ENCODE measurements at places on chromosomes 3 and 15.
A peak's percentile ranks its signal among the peaks of the same experiment; 100 is the strongest.

DNA sequence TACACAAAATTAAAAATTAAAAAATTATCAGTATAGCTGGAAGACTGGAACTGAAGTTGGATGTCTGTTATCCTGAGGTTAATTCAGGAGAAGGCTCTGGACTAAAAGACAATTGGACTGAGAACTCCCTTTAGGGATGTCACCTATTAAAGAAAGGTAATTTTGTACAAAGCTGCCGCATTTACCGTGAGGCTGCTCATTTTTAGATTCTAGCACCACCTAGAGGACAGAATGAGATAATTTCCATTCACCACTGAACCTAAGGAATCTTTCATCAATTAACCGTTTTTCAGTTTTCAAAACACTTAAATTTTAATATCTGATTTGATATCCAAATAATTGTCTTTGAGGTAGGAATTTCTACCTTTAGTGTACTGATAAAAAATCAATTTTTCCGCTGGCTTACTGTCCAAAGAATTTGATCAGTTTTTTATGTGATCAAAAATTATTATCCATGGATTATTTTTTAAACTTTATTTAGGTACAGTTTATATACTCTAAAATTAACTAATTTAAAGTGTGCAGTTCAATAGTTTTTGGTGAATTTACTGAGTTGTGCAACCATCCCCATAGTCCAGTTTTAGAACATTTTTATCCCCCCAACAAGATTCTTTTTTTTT lies 106.7 kb upstream of the TNIK start:
- DNase-seq = peak; percentile 30

DNA sequence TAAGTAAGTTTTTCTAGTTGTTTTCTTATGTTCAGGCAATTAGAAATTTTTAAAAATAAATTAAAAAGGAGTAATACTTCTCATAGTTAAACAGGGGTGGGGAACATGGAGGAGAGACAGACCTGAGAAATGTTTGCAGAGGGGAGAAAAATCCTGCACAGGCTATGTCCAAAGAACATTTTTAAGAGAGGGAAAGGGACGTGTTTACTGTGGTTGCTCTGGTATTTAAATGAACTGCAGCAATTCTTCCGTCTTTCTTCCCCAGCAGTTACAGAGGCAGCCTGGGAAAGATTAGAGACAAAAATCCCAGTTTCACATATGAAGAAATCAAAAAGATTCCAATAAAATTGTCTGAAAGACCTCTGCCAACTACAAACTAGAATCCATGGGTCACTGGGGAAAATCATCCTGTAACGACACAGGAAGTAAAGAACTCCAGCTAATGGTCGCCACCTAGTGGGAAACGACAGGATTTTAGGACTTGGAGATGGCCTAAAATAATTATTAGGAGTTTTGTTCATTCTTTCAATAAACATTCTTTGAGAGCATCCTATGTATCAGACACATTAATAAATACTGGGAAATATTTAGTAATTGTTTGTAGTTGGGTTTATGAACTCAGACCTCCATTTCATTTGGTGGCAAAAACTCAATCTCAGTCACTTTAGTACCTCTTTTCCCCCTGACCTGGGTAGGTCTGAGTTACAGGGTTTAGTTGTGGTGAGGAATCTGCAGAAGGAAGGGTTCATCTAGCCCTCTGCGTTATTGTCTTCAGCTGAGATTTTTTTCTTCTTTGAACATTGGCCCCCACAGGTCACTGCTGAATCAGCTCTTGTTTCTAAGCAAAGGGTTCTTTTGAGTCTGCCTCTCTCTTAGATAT lies 69.9 kb upstream of the GOLIM4 start:
- peak; percentile 78 for DNase-seq

- peak; percentile 65 for DNase-seq
These were observed 12.8 kb downstream of the CSNK1G1 start for GRCh38 chr15:64343222-64343621.

- peak; percentile 90 for DNase-seq
These were observed 103.1 kb downstream of the CNTN6 start for GRCh38 chr3:1195947-1196346.

GRCh38 chr3:114760679-114761078 lies 386.4 kb downstream of the ZBTB20 start:
- DNase-seq = no peak

DNA sequence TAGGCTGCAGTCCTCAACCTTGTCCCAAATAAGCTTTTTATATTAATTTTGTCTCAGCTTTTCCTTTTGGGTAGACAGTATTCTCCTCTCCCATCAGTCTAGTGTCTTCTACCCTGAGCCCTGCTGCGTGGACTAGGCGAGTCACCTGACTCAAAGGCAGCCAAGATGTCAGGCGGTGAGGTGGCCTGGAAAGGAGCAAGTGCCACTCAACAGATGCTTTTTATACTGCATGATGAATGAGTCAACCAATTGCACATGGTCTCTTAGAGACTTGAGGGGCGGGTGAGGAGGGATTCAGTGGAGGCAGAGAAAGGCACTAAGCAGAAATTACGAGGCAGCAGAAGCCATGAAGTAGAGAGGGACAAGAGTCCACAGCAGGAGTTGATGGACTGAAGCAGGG lies 95.9 kb downstream of the FRMD4B start:
- DNase-seq = no peak

- DNase-seq = no peak
These were observed 19.7 kb downstream of the MINDY4B start for GRCh38 chr3:150885535-150885934.

DNA sequence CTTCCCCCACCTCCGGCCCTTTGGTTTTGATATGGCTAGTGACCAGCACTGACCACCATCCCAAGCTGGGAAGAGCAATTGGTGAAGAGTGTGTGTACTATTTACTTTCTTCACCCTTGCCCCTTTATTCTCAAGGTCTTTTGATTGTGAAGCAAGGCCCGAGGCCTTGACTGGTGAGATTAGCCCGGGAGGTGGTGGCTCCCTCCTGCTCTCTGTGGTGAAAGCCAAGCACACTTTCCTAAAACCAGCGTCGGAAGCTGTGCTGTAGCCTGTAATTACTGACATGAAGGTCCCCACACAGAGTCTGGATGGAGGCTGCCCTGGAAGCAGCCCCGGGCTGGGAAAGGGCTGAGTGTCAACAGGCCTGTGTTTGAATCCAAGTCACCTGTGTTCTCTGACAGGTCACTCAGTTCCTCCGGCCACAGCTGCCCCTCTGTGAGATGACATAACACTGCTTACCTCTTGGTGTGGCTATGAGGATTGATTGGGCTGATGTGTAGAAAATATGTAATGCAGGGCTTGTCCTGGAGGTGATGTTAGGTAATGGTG lies 60.5 kb upstream of the PRR23C start:
- DNase-seq = no peak

- no peak for DNase-seq
These were observed 62.9 kb downstream of the HMG20A start for GRCh38 chr15:77483425-77484140.

DNA sequence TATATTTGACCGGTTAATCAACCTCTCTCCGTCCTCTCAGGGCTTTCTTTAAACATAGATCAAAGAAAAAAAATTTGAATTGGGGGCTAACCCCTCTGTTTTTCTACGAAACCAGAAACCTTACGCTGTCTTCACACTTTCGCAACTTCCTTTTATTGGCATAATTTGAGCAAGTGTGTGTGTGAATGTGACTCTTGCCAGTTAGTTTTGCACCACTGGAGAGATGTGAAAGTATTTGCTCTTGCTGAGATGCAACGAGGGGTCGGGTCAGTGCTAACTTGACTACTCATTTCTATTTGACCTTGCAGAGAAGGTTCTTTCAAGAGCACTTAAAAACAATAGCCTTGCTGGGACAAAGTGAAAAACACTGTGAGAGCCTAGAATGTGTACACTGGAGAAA lies 81.2 kb downstream of the FAM43A start:
- DNase-seq = no peak

- DNase-seq = no peak
These were observed 41.8 kb upstream of the UTS2B start for GRCh38 chr3:191372122-191372521.

GRCh38 chr3:177102553-177102952 lies 94.7 kb downstream of the TBL1XR1 start:
- peak; percentile 18 for DNase-seq

GRCh38 chr3:133540896-133541674 lies 32.4 kb upstream of the CDV3 start:
- peak; percentile 50 for DNase-seq

- no peak for DNase-seq
These were observed 12.8 kb upstream of the GATA2 start for GRCh38 chr3:128505771-128506170.

GRCh38 chr3:188294823-188295487 lies 141.0 kb downstream of the LPP start:
- DNase-seq = peak; percentile 96

- DNase-seq = no peak
These were observed 8.7 kb downstream of the MME start for GRCh38 chr3:155088706-155089345.

DNA sequence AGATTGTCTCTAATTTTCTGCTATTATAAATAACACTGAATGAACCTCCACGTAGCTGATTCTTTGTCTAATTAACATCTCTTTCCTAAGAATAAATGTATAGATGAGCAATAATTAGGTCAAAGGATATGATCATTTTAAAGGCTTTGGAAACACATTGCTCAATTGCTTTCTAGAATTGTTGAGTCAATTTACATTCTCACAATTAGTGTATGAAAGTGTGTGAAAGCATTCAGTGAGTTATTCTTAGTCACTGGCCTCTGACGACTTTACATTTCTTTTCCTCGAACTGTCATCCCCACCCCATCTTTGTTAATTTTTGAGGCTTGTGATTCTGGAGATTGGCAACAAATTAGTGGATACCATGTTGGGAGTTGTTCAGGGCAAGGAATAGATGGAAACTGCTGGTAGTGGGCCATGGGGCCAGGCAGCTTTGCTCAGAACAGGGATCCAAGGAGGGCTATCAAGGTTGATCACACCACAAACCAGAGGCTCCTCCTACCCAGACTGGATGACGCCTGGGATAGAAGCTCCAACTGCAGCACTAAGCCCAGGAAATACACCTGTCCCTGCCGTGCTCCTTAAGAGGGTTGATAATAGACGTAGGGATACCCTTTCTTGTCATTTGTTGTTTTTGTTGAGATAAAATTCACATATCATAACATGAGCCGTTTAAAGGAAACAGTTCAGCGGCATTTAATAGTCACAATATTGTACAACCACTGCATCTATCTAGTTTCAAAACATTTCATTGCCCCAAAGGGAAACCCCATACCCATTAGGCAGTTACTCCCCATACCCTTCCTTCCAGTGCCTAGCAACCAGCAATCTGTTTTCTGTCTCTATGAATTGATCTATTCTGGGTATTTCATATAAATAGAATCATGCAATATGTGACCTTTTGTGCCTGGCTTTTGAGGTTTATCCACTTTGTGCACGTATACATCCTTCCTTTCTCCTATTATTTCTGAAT lies 27.9 kb downstream of the EIF1B start:
- DNase-seq = no peak

GRCh38 chr3:112889357-112889756 lies 42.7 kb upstream of the CD200R1L start:
- DNase-seq = no peak

DNA sequence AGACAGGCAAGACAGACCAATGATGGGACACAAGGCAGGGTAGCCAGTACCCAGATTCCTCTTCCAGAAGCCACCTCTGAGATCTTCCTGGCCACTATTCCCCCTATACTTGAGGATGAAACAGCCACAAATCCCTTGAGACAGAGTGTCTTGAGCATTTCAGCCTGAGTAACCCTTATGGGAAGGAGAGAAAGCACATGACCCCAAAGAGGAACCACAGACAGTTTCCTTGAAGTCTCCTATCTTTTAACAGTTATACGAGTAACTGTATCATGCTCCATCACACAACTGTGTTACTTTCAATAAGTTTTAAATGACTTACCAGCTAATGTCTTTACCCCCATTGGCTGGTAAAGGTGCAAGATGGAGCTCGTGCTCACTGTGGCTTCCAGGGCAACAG lies 9.3 kb downstream of the VIPR1 start:
- DNase-seq = no peak

GRCh38 chr15:55742498-55742926 lies 440 bp downstream of the PRTG start:
- DNase-seq = no peak

Measured in AG10803 (cell line).